ENCODE measurements at places on chromosomes 4 and X. TPM values are rescaled to one million over a fixed set of nuclear protein-coding genes. Genes with fewer than 3 reads are reported as not detected.
A peak's percentile ranks its signal among the peaks of the same experiment; 100 is the strongest.

PRDM5 gene
- total RNA-seq, result 0.05 TPM

FAM47E gene
- total RNA-seq, result not detected

SLC9B1 gene
- 3.7 TPM for total RNA-seq

CLNK gene
- not detected for total RNA-seq

- H3K4me1 ChIP-seq, result peaks cover 28% of the 10 kb centered on the region
- DNase-seq, result no peak
- no peak overlapping the region for H3K27ac ChIP-seq
- H3K4me3 ChIP-seq, result no peak overlapping the region
Observed at GRCh38 chr4:77601614-77602187, 3.9 kb upstream of the CXCL13 start.

GRCh38 chrX:13506574-13506973, 62.8 kb upstream of the EGFL6 start:
- H3K27me3 ChIP-seq, result no peaks in the 10 kb centered on the region
- H3K4me3 ChIP-seq, result no peak overlapping the region
- H3K4me1 ChIP-seq, result peaks cover 4% of the 10 kb centered on the region
- peak; percentile 71 for DNase-seq
- H3K27ac ChIP-seq, result no peak overlapping the region

- no peaks in the 10 kb centered on the region for H3K4me1 ChIP-seq
- no peak overlapping the region for H3K27ac ChIP-seq
- no peak for DNase-seq
Observed at GRCh38 chrX:338281-338835, 19.8 kb upstream of the GTPBP6 start.

DNA sequence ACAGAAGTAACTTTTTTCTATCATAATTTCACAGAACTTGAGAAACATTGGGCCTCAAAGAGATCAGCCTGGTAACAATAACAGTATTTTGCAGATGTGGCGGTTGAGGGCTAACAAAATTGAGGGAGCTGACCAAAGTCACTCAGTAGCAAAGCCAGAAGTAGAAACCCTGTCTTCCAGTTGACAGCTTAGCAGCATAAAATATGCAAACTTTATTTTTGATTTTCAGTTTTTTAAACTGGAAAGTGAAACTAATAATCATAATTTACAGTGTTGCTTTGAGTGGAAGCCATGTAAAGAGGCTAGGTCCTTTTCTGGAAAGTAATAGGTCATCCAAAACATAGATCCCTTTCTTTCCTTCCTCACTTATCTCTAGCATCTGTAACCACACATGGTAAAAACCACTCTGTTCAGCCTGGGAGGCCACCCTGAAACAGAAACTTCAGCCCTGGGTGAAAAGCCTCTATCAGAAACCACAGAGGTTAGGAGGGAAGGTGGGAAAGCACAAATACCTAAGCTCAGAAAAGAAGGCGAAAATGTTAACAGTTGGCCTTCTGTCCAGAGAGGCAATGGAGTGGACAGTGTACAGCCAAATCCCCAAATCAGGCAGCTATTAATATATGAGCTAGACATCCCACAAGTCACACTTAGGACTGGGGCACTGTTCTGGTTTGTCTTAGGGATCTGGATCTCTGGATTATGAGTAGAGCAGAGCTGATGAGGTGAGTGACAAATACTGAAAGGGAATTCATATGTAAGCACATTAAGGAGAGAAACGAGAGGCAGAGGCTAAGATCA, 61.1 kb upstream of the ARSJ start:
- H3K27me3 ChIP-seq, result no peaks in the 10 kb centered on the region
- H3K4me1 ChIP-seq, result peaks cover 8% of the 10 kb centered on the region
- DNase-seq, result no peak
- no peaks in the 10 kb centered on the region for H3K36me3 ChIP-seq
- no peak overlapping the region for H3K4me3 ChIP-seq

- peak overlapping the region; percentile 98 for H3K27ac ChIP-seq
- H3K36me3 ChIP-seq, result peaks cover 20% of the 10 kb centered on the region
- peak; percentile 68 for DNase-seq
- peak overlapping the region; percentile 97 for H3K4me3 ChIP-seq
Observed at GRCh38 chr4:105147553-105148161, 981 bp downstream of the TET2 start.

Data from activated CD4-positive, alpha-beta T cell treated with anti-CD3 and anti-CD28 coated beads for 36 hours (primary cell).